ENCODE measurements at places on chromosomes 16 and 17.

- no peak for DNase-seq
Measured at GRCh38 chr17:57585341-57586195, 159.5 kb downstream of the CCDC182 start.

GRCh38 chr16:66580605-66581209 is 1.4 kb downstream of the CMTM2 start:
- no peak for DNase-seq

DNA sequence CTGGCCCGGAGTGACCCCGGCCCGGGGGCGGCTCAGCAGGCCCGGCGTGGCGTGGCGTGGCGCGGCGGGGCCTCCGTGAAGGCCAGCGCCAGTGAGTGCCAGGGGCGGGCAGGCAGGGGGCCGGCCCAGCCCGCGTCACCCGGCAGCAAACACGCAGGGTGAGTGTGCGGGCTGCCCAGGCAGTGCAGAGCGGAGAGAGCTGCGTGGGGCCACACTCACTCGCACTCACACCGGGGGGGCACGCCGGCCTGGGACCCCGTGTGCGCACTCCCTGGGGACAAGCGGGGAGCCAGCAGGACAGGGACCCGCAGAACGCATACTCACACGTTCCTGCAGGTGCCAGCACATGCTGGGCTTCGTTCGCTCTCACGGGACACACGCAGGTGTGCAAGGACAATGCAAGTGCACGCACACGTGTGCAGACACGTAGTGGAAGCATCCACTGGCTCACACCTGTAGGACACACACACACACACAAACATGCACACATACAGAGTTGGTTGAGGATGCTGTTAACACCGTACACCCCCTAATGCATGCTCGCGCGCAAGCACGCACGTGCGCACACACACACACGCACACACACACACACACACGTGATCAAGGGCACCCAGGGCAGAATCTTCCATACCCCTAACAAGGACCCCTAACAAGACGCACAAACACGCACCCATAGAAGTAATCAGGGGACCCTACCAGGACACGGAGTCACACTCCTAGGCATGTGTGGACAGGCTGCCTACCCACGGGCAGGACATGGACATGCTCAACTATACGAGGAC is 7.7 kb downstream of the USP6 start:
- no peak for DNase-seq

DNA sequence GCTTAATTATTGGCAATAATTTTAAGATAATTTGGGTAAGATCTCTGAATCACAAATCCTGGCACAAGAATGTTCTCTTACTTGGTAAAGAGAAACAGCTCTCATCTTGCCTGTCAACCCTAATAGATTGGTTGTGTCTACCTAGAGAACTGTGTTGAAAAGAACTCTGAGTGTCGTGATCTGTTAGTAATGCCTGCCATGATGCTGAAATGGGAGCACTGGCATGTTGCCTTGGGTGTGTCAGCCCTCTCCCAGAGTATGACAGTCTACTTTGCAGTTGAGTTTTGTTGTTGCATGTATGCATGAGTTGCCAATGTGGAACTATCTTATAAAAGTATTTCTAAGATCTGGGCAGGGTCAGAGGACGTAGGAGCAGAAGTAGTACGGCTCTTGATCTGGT is 221.4 kb downstream of the MAF start:
- DNase-seq: no peak

- DNase-seq: peak; percentile 48
Measured at GRCh38 chr17:39653662-39654331, 11.4 kb upstream of the TCAP start.

DNA sequence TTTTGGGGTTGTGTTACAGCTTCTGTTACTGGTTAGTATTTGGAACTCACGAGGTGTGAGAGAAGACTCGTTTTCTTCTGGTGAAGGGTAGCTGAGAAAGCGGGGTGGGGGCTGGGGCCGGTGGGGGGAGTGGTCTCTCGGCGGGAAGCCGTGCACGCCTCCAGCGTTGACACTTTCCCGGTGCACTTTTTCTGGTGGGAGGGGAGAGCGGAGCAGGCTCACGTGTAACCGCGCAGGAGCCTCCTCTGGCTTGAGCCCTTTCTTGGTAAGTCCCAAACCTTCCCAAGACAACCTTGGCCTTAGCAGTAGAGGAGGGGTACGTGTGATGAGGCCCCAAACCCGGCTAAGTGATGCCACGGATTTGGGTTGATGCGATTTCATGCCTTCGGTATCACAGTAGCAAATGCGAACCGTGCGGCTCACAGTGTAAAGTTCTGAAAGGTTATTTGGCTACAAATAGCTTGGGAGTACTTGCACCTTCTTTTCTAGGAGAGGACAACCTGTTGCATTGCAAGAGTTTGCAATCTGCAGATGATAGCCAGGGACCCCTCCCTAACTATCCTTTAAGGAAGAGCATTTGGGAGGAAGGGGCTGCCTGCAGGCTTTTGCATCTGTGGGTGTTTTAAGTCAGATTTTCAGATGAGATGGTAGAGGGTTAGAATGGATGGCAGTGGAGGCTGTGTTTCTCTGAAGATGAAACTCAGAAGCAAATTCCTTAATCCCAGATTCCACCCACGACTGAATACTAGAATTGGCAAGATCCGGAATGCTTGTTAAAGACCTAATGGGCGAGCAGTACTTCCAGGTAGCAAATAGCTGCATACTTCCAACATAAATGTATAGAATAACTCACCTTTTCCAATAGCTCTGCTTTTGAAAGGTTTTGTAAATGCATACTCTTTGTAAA is 1.5 kb downstream of the HLF start:
- no peak for DNase-seq

- DNase-seq: no peak
Measured at GRCh38 chr17:74477411-74477810, 11.0 kb downstream of the CD300A start.

- no peak for DNase-seq
Measured at GRCh38 chr17:12536021-12536420, 129.7 kb upstream of the MYOCD start.

DNA sequence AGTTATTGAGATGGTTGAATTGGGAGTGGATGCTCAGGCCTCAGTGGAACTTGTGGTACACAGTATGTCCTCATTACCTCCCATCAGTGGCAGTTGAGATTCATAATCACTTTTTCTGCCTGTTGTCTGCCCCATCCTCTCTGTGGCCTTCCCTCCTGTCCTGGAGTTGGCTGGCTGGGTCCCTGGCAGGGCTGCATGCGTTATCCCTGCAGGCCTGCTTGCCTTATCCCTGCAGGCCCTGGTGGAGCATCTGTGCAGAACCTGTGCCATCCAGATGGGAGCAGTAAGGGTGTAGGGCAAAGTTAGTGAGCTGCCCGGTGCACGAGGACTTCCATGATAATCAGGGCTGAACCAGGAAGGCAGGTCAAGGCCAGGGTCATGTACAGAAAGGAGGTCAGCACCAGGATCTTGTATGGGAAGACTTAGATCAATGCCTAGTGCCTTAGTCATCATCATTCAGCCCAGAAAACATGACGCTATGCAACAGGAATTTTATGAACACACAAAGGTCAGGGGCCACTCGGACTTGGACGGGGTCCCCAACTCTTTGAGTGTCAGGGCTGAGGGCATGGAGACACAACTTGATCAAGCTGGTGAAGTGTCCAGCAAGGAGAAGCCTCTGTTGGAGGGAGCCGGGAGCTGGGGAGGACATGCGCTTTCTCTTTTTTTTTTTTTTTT is 47.2 kb downstream of the ABCC1 start:
- DNase-seq: no peak

GRCh38 chr17:81341516-81342268 is 46.6 kb upstream of the SLC38A10 start:
- DNase-seq: no peak

- DNase-seq: no peak
Measured at GRCh38 chr16:21614896-21615295, 15.5 kb downstream of the METTL9 start.

- no peak for DNase-seq
Measured at GRCh38 chr16:85014311-85014710, 3.0 kb upstream of the ZDHHC7 start.

DNA sequence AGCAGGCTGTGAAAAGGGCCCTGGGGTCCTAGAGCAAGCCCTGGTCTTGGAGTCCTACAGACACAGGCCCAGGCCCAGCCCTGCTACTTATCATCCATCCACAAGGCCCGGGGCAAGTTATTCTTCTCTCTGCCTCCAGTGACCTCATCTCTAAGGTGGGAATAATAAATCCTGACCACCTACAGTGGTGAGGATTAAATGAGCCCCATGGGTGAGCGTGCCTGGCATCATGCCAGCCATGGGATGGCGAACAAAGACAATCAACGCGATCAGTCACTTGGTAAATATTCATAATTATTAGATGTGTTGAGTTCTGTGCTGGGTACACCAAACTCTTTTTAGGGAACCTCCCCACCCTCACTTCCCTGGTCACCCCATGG is 5.5 kb downstream of the KRT15 start:
- DNase-seq: no peak

- DNase-seq: no peak
Measured at GRCh38 chr17:48351911-48352332, 78.1 kb downstream of the SKAP1 start.
